Uterus (tissue), 4 donors: ENCODE measurements at places on chromosomes 13 and 19. TPM values are rescaled to one million over a fixed set of nuclear protein-coding genes. Genes with fewer than 3 reads are reported as not detected.

DNA sequence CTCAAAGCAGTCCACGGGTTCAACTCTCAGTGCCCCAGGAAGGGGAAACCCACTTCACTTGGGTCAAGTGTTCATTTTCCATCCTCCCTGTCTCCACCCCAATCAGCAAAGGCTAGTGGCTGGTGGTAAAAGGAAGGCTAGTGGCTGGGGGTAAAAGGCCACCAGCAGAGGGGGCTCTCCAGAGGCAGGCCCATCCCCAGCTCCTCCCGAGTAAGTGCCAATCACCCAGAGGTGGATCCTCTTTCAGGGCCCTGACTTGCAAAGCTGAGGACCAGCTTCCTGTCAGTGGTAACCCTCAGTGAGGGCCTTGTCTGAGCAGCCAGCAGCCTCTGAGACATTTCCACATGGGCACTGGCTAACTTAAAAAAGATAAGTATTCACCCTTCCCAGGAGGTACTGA, 22.0 kb upstream of the TPT1 start:
- no peak overlapping the region for H3K4me3 ChIP-seq
- H3K4me1 ChIP-seq, result no peaks in the 10 kb centered on the region
- H3K27ac ChIP-seq, result no peak overlapping the region
- DNase-seq, result no peak

DNA sequence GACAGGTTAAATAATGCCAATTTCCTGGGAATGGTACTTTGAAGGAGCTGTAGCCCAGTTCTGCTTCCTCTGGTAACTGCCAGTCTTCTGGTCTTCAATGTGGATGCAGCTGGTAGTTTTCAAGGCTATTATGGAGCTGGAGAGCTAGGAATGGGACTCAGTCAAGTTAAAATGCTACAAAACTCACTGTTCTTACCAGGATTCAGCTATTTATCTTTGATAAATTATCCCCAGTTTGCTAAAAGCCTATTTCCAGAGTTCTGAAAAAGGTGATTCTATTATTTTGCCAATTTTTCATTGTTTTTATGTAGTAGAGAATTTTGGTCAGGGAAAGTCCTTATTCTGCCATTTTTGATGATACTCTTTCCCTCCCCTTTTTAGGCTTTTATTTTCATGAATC, 40.7 kb downstream of the GARRE1 start:
- no peak overlapping the region for H3K4me3 ChIP-seq
- H3K27ac ChIP-seq, result no peak overlapping the region
- H3K4me1 ChIP-seq, result no peaks in the 10 kb centered on the region
- no peaks in the 10 kb centered on the region for H3K27me3 ChIP-seq

- H3K36me3 ChIP-seq, result no peaks in the 10 kb centered on the region
- no peak for DNase-seq
- H3K4me3 ChIP-seq, result no peak overlapping the region
- H3K4me1 ChIP-seq, result no peaks in the 10 kb centered on the region
- no peak overlapping the region for H3K27ac ChIP-seq
- no peaks in the 10 kb centered on the region for H3K27me3 ChIP-seq
Measured at GRCh38 chr19:10677751-10678150, 23.5 kb upstream of the QTRT1 start.

The CACNG6 gene
- 0.55 TPM for total RNA-seq

The FXYD1 gene
- total RNA-seq, result 61.2 TPM

DNA sequence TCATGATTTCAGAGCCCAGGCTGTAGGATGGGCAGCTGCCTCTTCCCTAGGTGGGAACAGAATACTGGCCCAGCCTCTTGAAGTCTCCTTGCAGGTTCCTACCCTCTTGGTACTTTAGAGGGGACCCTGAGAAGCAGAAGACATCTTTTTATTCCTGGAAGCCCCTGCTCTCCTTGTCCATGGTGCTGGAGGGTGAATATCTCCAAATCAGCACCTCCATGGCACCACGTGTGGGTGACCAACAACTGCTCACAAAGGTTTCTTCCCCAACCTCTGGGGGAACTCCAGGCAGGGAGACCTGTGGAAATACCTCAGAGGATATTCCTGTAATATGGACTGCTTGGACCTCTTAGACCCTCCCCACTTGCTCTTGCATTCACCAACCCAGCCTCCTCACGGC, 48.1 kb upstream of the TSHZ3 start:
- no peaks in the 10 kb centered on the region for H3K27me3 ChIP-seq
- DNase-seq, result no peak
- H3K36me3 ChIP-seq, result no peaks in the 10 kb centered on the region
- H3K4me3 ChIP-seq, result no peak overlapping the region
- no peak overlapping the region for H3K27ac ChIP-seq

The LILRA2 gene
- total RNA-seq, result 2.6 TPM

The KLK15 gene
- not detected for total RNA-seq

- no peak for DNase-seq
- H3K36me3 ChIP-seq, result no peaks in the 10 kb centered on the region
- H3K4me1 ChIP-seq, result no peaks in the 10 kb centered on the region
- no peak overlapping the region for H3K4me3 ChIP-seq
Measured at GRCh38 chr13:37662624-37663023, 64.1 kb upstream of the POSTN start.

DNA sequence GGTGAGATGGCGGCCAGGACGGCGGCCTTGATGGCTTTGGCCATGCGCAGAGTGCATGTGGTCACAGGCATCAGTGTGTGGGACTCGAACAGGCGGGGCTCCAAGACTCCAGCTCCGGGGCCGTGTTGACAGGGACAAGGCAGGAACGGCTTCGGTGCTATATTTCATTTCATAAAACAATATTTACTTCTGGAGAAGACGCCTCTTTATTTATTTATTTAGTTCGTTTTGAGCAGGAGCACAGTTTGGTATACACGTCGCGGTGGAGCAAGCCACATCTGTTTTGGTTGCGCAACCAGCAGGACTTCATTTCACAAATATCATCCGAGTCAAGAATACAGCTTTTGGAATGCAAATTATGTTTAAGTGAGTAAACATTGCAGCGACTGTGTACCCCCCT, 166.7 kb upstream of the TSHZ3 start:
- no peaks in the 10 kb centered on the region for H3K27me3 ChIP-seq
- no peak for DNase-seq
- no peaks in the 10 kb centered on the region for H3K36me3 ChIP-seq
- H3K27ac ChIP-seq, result no peak overlapping the region

GRCh38 chr19:389255-389934, 19.6 kb downstream of the C2CD4C start:
- H3K36me3 ChIP-seq, result no peaks in the 10 kb centered on the region
- H3K27ac ChIP-seq, result no peak overlapping the region
- H3K4me1 ChIP-seq, result no peaks in the 10 kb centered on the region
- H3K4me3 ChIP-seq, result no peak overlapping the region
- no peak for DNase-seq

DNA sequence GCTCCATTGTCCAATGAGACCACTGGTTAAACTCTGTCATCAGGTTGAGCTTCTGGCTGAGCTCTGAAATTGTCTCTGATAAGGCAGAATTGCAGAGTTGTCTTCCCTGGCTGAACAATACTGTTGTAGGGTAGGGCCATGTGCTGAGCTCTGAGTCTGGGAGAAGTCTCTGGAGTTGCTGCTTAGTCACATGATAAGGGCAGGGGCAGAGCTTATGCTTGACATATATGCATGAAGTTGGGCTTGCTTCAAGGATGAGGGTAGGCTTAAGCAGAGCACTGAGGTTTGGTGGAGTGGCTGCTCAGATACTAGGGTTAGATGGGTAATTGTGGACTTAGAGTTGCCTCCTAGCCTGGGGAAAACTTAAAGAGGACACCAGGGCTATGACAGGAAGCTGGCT, 946.3 kb upstream of the MIR17HG start:
- H3K4me3 ChIP-seq, result no peak overlapping the region
- H3K4me1 ChIP-seq, result no peaks in the 10 kb centered on the region
- DNase-seq, result no peak
- no peak overlapping the region for H3K27ac ChIP-seq
- H3K36me3 ChIP-seq, result no peaks in the 10 kb centered on the region

DNA sequence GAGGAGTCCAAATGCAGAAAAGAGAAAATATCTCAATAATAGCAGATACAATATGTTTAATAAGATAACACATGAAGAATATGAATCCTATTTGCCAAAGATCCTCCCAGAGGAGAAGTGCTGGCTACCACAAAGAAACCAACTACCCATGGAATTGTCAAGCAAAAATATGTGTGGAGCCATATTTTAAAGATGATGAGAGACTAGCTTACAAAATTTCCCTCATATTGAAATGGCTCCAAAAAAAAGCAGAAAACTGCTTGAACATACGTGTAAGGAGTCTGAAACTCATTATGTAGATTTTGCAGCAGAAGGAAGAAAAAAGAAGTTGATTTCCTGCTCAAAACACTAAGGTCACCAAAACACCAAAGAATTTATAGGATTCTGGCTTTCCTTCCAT, 94.2 kb downstream of the USP12 start:
- no peak overlapping the region for H3K4me3 ChIP-seq
- H3K27me3 ChIP-seq, result no peaks in the 10 kb centered on the region
- no peak for DNase-seq
- no peaks in the 10 kb centered on the region for H3K36me3 ChIP-seq
- H3K4me1 ChIP-seq, result peaks cover 7% of the 10 kb centered on the region

GRCh38 chr19:10424011-10424637, 3.8 kb downstream of the PDE4A start:
- H3K36me3 ChIP-seq, result no peaks in the 10 kb centered on the region
- no peaks in the 10 kb centered on the region for H3K4me1 ChIP-seq
- no peak overlapping the region for H3K4me3 ChIP-seq
- no peak overlapping the region for H3K27ac ChIP-seq

DNA sequence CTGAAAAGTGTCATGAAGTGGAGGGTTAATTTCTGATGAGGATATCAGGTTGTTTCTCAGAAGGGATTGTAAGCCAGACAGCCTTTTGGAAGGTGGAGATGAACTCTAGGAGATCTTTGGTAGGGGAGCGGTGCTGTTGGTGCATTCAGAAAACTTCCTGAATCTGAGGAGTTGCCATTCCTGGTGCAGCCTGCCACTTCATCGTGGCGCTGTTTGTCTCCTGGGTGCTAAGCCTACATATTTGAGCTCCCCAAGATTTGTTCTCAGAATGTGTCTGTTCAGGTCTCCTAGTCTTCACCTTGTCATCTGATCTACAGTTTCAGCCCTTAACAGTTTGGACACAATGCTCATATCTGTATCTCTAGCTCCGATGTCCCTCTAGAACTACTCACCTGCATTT, 285.6 kb downstream of the MTUS2 start:
- H3K27me3 ChIP-seq, result no peaks in the 10 kb centered on the region
- no peak overlapping the region for H3K4me3 ChIP-seq
- no peak for DNase-seq
- no peaks in the 10 kb centered on the region for H3K4me1 ChIP-seq
- no peak overlapping the region for H3K27ac ChIP-seq
- H3K36me3 ChIP-seq, result no peaks in the 10 kb centered on the region

DNA sequence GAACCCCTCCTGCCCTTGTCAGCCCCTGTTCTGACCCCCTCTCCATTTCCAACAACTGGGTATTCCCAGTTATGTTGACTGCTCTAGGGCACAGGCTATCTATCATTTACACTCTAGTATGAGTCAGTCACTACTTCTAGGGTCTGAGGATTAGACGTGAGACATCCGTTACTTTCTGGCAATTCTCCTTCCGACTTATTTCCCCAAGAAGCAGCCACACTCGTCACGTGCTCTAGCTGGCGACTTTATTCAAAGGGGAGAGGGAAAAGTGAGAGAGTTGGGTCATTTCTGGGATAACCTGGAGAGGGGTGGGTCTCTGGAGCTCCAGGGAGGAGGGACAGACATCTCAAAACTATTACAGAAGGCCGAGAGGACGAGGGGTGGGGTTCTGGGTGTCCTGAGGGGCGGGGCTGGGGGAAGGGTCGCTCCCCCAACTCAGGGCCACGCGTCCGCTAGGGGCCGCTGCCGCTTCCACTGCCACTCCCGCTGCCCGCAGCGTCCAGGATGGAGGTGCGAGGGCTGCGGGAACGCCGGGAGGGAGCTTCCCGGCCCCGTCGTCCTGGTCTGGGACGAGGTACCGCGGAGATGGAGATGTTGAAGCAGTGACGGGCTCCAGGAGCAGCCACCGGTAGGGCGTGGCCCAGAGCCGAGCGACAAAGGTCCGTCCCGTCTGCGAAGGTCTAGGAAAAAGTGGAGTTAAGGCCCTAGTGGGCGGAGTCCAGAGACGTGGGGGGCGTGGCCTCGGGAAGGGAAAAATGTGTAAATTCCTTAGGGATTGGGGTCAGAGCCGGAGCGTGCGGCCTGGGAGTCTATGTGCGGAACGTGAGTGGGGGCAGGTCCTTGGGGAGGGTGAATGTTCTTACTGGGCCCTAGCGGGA, 8.9 kb downstream of the RTBDN start:
- H3K36me3 ChIP-seq, result no peaks in the 10 kb centered on the region
- DNase-seq, result no peak
- no peak overlapping the region for H3K27ac ChIP-seq

DNA sequence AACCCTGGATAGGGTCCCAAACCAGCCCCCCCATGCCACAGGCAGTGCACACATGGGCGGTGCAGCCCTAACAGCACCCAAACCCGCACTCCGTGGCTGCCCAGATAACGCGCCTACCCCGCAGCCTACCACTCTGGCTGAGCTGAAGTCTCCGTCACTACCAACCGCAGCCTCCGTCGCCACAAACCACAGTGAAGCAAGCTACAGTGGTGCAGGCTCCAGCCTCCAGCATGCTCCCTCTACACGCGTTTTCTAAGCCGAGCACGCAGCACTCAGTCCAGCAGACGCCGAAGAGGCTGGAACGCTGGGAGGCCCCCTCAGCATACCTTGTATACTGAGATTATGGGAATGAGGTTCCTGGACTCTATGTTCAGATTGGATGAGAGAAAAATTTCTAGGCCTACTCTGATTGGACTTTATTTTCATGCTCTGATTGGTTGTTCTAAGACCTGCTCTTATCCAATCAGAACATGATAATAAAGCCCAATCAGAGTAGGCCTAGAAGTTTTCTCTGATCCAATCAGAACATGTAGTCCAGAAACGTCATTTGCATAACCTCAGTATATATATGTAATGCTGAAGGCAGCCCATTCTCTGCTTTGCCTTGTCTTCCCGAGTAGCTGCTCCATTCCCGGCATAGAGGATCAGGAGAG, 56.7 kb upstream of the C1QTNF9B start:
- no peaks in the 10 kb centered on the region for H3K27me3 ChIP-seq
- H3K4me3 ChIP-seq, result no peak overlapping the region
- no peaks in the 10 kb centered on the region for H3K36me3 ChIP-seq

DNA sequence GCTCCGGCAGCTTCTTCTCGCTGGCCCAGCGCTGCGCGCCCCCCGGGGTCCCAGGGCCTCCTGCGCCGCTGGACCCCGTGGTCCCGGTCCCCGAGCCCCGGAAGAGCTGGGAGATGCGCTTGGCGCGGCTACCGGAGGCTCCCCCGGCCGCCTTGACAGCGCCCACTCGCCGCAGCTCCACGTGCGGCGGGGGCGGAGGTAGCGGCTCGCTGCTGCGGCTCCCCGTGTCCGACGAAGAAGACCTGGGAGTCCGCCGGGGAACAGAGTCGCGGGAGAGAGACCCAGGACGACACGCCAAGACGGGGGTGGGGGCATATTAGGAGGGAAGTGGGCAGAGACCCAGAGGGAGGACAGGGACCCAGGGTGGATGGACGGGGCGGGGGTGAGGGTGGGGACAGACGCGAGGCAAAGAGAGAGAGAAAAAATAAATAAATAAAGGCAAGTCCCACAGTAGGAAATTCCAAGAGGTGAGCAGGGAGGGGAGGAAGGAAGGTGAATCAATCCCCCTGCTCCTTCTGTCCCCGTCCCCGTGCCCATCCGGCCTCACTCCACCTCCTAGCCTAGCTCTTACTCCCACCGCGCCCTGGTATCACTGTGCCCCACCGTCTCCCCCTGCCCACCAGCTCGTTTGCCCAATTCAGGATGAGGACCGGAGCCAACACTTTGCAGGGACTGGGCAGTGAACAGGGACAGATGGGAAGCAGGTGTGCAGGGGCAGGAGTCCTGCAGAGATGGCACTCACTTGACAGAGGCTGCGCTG, 826 bp downstream of the RASIP1 start:
- no peaks in the 10 kb centered on the region for H3K27me3 ChIP-seq
- H3K36me3 ChIP-seq, result no peaks in the 10 kb centered on the region
- peaks cover 5% of the 10 kb centered on the region for H3K4me1 ChIP-seq

The WDR62 gene
- 5.8 TPM for total RNA-seq
